ENCODE measurements at places on chromosomes 6 and 20. TPM values are rescaled to one million over a fixed set of nuclear protein-coding genes. Genes with fewer than 3 reads are reported as not detected.
A peak's percentile ranks its signal among the peaks of the same experiment; 100 is the strongest.

TASP1 gene
- 5.2 TPM for total RNA-seq

SOX18 gene
- 15.1 TPM for total RNA-seq

HSPA12B gene
- 11.2 TPM for total RNA-seq

GSTA4 gene
- 9.3 TPM for total RNA-seq

GRCh38 chr20:37990571-37991151, 42.6 kb downstream of the TTI1 start:
- DNase-seq = peak; percentile 82

DNA sequence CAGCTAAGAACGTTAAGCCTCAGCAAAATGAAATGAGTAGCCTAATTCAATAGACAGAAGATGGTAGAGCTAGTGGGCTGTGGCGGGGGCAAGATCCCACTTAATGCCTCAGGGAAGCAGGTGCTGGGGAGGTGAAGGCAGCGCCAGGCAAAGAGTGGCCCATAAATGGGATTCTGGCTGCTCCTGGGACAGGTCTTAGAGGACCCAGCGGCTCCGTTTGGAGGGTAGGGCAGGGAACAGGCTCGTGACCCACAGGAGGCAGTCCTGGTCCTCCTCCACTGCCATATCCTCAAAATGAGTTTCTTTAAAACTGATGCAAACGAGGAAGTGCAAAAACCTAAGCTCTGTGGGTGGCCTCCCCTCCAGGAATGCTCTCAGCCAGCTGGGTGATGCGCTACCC, 32.7 kb downstream of the SAYSD1 start:
- no peak for DNase-seq
